ENCODE measurements at places on chromosomes 7 and 10. TPM values are rescaled to one million over a fixed set of nuclear protein-coding genes. Genes with fewer than 3 reads are reported as not detected.

DNA sequence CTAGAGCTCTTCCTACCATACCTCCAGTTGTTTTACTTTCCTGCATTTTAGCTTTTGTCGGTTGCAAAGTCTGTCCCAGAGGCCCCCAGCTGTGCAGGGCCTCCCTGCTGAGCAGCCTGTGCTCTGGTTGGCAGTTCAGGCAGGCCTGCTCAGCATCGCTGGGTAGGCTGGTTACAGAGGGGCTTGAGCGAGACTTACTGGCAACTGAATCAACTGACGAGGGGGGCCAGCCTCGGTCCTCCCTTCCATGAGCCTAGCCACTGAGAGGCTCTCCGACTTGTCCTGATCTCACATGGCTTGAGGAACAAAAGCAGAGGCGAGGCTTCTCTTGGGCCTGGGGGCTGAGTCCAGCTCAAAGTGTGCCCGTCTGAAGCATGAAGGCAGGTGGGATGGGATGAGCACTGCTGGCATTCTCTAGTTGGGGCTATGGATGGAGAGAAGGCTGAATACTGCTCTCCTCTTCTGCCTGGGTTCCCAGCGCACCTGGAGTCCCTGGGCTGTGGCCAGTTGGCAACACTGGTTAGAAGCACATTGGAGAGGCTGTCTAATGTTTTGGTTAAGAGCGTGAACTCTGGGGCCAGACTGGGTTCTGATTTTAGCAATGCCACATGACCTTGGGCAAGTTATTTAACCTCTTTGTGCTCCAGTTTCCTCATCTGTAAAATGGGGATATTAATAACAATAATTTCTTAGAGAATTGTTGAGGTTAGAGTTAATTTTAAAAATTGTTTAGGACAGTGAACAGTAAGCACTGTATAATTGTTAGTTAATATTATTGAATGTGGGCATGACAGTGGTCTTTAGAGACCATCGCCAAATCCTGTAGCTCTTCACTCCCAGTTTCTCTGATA is 6.9 kb upstream of the SFRP5 start:
- no peaks in the 10 kb centered on the region for H3K4me1 ChIP-seq
- H3K4me3 ChIP-seq: no peak overlapping the region
- no peak for DNase-seq
- H3K27me3 ChIP-seq: no peaks in the 10 kb centered on the region
- H3K27ac ChIP-seq: no peak overlapping the region

DNA sequence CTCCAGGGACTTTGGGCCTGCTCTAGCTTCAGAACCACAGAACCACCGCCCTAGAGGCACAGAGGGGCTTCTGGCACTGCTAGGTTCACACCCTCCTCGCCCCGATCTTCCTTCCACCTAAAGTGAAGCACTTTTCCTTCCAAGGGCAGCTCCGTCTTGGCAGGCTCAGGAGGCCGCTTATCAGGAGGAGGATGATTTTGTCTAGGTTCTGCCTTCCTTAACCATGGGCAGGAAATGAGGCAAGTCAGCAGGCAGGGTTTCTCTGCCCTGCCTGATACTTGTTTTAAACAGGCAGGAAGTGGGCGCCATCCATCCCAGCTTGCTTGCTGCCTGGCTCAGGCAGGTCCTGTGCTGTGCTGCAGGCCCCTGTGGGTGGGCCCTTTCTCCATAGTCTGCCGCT is 8.3 kb upstream of the ATP6V0E2 start:
- H3K27ac ChIP-seq: no peak overlapping the region
- H3K4me3 ChIP-seq: no peak overlapping the region
- peaks cover 11% of the 10 kb centered on the region for H3K36me3 ChIP-seq
- H3K27me3 ChIP-seq: no peaks in the 10 kb centered on the region

DNA sequence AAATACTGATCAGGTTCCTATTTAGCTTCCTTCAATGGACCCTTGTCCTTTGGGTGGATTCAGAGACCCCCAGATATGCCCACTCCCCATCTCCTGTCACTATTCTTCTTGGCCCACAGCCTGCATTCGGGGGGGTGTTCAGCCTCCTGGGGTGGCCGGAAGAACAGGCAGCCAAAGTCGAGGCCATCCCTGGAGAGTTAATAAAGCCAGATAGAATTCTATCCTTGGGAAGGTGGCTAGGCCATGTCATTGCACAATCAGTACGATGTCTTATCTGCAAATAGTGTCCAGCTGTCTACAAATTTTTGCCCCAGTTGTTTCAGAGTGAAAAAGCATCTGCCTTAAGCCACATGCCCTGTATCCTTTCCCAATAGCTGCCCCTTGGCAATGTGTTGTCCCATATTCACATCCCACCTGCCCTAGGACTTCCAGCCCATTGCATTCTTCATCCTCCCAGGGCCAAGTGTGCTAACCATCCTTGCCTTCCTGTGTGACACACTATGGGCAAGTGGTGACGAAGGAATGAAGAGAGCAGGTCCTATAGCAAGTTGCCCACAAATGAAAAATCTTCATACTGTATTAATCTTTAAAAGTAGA is 9.9 kb upstream of the FAM107B start:
- H3K4me3 ChIP-seq: no peak overlapping the region
- H3K27me3 ChIP-seq: no peaks in the 10 kb centered on the region
- no peak for DNase-seq
- peaks cover 17% of the 10 kb centered on the region for H3K4me1 ChIP-seq
- H3K27ac ChIP-seq: no peak overlapping the region

DNA sequence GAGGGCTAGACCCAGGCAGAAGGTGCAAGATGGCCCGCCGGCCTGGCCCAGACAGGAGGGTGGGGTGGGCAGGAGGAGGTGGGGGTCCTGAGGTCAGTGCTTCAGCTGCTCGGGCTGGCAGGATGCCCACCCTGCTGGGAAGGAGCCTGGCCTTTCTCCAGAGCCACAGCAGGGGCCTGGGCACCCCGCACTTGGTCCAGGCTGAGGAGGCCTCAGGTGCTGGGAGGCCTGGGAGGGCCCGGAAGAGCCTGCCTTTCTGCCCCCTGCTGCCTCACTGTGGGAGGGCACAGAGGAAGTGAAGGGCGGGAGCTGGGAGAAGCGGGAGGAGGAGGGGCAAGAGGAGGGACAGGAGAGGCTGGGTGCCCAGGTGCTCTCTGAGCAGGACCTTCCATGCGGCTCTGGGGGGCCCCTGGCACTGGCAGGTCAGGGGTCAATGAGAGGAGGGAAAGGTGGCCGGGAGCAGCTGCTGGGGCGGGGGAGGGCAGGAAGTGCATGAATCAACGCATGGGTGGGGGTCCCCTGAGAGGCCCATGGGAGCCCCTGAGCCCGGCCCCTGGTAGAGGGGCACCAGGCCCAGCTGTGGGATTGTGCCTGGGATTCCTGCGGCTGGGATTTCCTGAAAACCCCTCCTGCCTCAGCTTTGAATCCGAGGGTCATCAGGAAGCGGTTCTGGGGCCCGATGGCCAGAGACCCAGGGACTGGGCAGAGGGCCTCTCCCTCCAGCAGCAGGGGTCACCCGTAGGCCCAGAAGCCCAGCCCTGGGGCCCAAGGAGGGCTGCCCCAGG is 49.9 kb downstream of the PWWP2B start:
- DNase-seq: peak; percentile 55
- H3K27me3 ChIP-seq: no peaks in the 10 kb centered on the region
- H3K4me1 ChIP-seq: peaks cover 47% of the 10 kb centered on the region
- no peaks in the 10 kb centered on the region for H3K36me3 ChIP-seq
- peak overlapping the region; percentile 81 for H3K4me3 ChIP-seq

GRCh38 chr7:134599371-134599770 is 47.3 kb upstream of the BPGM start:
- no peak overlapping the region for H3K27ac ChIP-seq
- H3K36me3 ChIP-seq: no peaks in the 10 kb centered on the region
- H3K4me1 ChIP-seq: no peaks in the 10 kb centered on the region
- peaks cover 14% of the 10 kb centered on the region for H3K27me3 ChIP-seq
- no peak for DNase-seq

DNA sequence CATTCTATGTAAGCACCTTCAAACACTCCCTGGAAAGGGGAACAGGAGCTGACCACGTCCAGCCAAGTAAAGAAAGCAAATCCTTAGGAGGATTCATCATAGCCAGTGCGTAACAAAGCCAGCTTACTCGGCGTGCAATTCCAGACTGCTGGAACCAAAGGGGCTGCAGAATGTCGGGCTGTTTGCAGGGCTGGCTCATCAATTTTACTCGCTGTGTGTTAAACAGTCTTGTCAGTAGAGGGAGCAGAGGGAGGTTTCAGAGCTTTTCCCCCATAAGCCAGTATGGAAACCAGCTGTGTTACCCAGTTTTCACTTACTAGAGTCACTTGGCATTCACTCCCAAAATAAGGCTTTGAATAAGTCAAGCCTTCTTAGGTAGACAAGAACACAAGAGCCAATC is 127.1 kb downstream of the KMT2E start:
- no peaks in the 10 kb centered on the region for H3K27me3 ChIP-seq
- H3K36me3 ChIP-seq: peaks cover 23% of the 10 kb centered on the region
- no peak for DNase-seq
- no peaks in the 10 kb centered on the region for H3K4me1 ChIP-seq
- H3K27ac ChIP-seq: no peak overlapping the region

CDK14 gene
- 22.8 TPM for polyA plus RNA-seq

GRCh38 chr7:28580665-28581064 is 168.3 kb downstream of the CREB5 start:
- peaks cover 9% of the 10 kb centered on the region for H3K27me3 ChIP-seq
- H3K36me3 ChIP-seq: no peaks in the 10 kb centered on the region
- no peak for DNase-seq
- no peak overlapping the region for H3K27ac ChIP-seq

GRCh38 chr7:41886901-41887311 is 184.0 kb upstream of the INHBA start:
- H3K4me3 ChIP-seq: peak overlapping the region; percentile 44
- no peaks in the 10 kb centered on the region for H3K36me3 ChIP-seq
- DNase-seq: no peak
- H3K27me3 ChIP-seq: no peaks in the 10 kb centered on the region

All from naive B cell (primary cell).